CD4-positive, alpha-beta memory T cell (primary cell): ENCODE measurements at places on chromosomes 6 and 20. TPM values are rescaled to one million over a fixed set of nuclear protein-coding genes. Genes with fewer than 3 reads are reported as not detected.
A peak's percentile ranks its signal among the peaks of the same experiment; 100 is the strongest.

DNA sequence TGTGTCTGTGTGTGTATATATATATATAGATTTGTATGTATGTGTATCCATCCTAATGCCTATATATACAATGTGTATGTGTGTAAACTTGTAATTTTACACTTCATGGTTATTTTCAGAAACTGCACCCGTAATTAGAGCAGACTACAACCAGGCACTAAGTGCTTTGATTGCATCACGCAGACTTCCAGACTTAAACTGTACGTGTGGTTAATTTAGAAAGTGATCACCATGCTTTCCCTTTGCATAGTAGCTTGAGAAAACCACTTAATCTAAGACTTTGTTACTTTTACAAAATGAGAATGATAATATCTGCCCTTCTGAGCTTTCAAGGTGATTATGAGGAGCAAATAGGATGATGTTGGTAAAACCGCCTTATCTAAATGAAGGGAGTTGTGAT lies 50.1 kb upstream of the E2F3 start:
- DNase-seq: no peak
- no peak overlapping the region for H3K27ac ChIP-seq
- H3K36me3 ChIP-seq: no peaks in the 10 kb centered on the region
- no peaks in the 10 kb centered on the region for H3K4me1 ChIP-seq
- H3K4me3 ChIP-seq: no peak overlapping the region
- H3K27me3 ChIP-seq: no peaks in the 10 kb centered on the region

DNA sequence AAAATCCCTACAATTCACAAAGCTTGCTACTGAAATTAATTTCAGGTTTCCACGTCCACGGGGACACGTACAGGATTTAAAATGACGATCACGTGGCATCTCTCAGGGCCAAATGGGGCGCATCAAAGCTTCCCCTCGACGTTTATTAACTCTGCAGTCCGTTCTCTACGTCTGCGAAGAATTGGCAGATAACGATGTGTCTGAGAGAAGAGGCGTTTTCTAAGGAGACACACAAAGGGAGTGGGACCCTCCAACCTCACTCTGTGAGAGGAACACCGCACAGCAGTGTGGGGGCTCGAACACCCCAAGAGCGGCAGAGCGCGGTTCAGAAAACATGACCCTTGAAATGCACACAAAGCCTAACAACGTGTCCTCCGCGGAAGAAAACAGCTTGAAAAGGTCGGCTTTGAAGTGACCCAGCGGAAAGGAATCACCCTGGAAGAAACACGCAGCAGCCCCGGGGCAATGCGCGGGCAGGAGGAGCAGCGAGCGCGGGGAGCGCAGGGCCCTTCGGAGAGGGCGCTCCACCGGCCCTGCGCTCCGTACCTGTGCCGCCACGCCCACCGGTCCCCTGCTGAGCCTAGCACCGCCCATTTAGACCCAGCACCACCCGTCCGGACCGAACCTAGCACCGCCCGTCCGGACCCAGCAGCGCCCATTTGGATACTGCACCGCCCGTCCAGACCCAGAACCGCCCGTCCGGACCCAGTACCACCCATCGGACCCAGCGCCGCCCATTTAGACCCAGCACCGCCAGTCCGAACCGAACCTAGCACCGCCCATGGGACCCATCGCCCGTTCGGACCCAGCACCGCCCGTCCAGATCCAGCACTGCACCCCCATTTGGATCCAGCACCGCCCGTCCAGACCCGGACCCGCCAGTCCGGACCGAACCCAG lies 1.1 kb upstream of the AFDN start:
- H3K4me1 ChIP-seq: peaks cover 20% of the 10 kb centered on the region
- DNase-seq: peak; percentile 13
- H3K36me3 ChIP-seq: no peaks in the 10 kb centered on the region
- H3K27ac ChIP-seq: no peak overlapping the region

GRCh38 chr6:134551245-134551960 lies 233.5 kb upstream of the SGK1 start:
- H3K4me1 ChIP-seq: no peaks in the 10 kb centered on the region
- no peaks in the 10 kb centered on the region for H3K27me3 ChIP-seq
- H3K27ac ChIP-seq: no peak overlapping the region
- no peak for DNase-seq

- H3K27ac ChIP-seq: no peak overlapping the region
- H3K4me3 ChIP-seq: no peak overlapping the region
- H3K27me3 ChIP-seq: no peaks in the 10 kb centered on the region
Measured at GRCh38 chr6:135305684-135306083, 124.6 kb downstream of the MYB start.

DNA sequence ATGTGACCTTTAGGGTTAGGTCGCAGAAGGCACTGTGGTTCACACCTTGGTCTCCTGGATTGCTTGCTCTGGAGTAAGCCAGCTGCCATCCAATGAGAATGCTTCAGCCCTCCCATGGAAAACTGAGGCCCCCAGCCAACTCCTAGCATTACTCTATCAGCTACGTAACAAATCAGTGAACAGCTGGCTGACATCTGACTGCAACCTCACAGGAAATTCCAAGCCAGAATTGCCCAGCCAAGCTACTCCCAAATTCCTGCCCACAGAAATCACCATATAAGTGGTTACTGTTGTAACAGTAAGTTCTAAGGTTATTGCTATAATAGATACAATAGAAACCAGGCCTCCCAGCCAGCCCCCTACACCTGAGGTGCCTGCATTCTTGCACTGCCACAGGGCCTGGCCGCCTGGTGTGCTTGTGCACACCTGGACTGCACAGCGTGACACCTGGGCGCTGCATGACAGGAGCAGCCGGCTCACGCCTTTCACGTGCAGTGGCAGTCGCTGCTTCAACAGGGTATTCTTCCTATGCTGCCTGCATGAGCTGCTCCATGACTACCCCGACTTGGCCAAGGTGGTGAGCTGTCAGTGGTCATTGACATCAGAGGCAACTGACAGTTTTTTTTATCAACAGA lies 429.7 kb upstream of the RUNX2 start:
- peaks cover 3% of the 10 kb centered on the region for H3K4me1 ChIP-seq
- H3K27ac ChIP-seq: no peak overlapping the region
- no peak for DNase-seq
- H3K4me3 ChIP-seq: no peak overlapping the region

GRCh38 chr6:74991573-74992332 lies 214.1 kb downstream of the COL12A1 start:
- no peak overlapping the region for H3K4me3 ChIP-seq
- H3K36me3 ChIP-seq: no peaks in the 10 kb centered on the region
- H3K4me1 ChIP-seq: no peaks in the 10 kb centered on the region
- no peak overlapping the region for H3K27ac ChIP-seq
- no peaks in the 10 kb centered on the region for H3K27me3 ChIP-seq
- DNase-seq: no peak

- no peaks in the 10 kb centered on the region for H3K27me3 ChIP-seq
- no peak overlapping the region for H3K4me3 ChIP-seq
- no peak for DNase-seq
- H3K4me1 ChIP-seq: peaks cover 18% of the 10 kb centered on the region
Measured at GRCh38 chr6:44833248-44833647, 445.7 kb downstream of the CDC5L start.

Gene PRKN
- 5.3 TPM for total RNA-seq

Gene CPNE5
- 0.47 TPM for total RNA-seq

Gene SLC17A2
- total RNA-seq: not detected

Gene CRISP1
- not detected for total RNA-seq

Gene KHDC1L
- not detected for total RNA-seq
